ENCODE measurements at places on chromosomes 16 and 17. TPM values are rescaled to one million over a fixed set of nuclear protein-coding genes. Genes with fewer than 3 reads are reported as not detected.

The NPB gene
- total RNA-seq: 0.48 TPM

The ZNF213 gene
- 12.7 TPM for total RNA-seq

The CCL1 gene
- not detected for total RNA-seq

The ALDOA gene
- total RNA-seq: 2,863 TPM

The OR2C1 gene
- not detected for total RNA-seq
